Right hindlimb (tissue), 1 donor: ENCODE measurements at places on chromosomes 12 and 14.

GRCh38 chr14:101891471-101891870 is 72.9 kb upstream of the DYNC1H1 start:
- no peak for DNase-seq

- no peak for DNase-seq
Measured at GRCh38 chr12:94599189-94599588, 51.2 kb downstream of the TMCC3 start.

DNA sequence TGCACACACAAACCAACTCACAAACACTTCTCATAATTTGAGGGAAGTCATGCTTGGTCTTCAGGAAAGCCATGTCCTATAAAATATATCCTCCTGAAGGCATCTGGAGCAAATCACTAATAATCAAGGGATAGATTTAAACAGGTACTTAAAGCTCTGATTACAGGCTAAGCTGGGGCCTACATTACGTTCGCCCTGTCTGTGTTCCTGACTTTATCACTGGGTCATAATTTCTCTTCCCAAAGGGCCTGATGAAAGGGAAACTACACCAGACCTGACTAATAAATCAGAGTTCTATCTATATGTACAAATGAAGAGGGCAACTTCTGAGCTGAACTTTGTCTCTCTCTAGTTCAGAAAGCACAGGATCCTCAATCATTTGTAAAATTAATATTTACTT is 43.9 kb upstream of the RASSF8 start:
- no peak for DNase-seq

DNA sequence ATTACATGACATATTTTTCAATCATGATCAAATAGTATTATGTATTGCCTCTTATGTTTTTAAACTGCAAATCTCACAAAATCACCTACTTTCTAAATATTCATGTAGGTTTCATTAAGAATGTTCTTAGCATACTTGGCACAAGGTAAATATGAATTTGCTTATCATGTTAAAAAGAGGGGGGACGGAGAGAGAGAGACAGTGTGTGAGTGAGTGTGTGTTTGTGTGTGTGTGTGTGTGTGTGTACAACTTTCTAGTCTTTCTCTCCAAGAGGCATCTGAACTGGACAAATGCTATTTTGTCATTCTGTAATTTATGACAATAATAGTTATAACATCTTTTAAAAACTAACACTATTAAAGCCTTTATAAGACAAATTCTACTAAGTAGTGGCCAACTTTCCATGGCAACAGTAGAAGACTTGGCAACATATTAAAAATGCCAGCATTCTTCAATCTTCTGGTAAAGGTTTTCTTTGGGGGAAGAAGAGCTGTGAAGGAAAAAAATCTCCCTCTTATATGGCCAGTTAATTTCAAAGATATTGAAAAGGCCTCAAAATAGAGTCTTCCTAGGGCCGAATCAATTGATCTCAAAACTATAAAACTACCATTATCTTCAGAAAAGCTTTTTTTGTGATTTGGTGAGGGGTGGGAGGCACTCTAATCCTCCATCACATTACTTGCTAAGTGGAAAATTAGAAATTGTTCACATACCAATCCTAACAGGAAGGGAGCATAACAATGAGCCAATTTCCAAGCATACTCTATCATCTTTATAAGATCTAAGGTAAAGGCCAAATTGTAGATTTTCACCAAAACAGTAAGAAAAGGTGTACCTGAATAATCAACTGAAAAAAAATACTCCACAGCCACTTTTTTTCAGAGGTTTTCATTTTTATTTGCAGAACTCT is 28.2 kb downstream of the CDK17 start:
- no peak for DNase-seq

GRCh38 chr12:110254971-110255540 is 26.0 kb upstream of the ATP2A2 start:
- no peak for DNase-seq

- no peak for DNase-seq
Measured at GRCh38 chr14:91269076-91269991, 24.8 kb upstream of the GPR68 start.

GRCh38 chr12:132030367-132031038 is 80.8 kb downstream of the EP400 start:
- DNase-seq, result no peak

- no peak for DNase-seq
Measured at GRCh38 chr12:5371631-5372030, 60.3 kb upstream of the NTF3 start.

- DNase-seq, result no peak
Measured at GRCh38 chr14:65137648-65138307, 35.5 kb upstream of the MAX start.

- DNase-seq, result no peak
Measured at GRCh38 chr12:52323416-52324152, 2.4 kb upstream of the KRT83 start.

- no peak for DNase-seq
Measured at GRCh38 chr12:69091442-69092017, 147.8 kb upstream of the CPSF6 start.

GRCh38 chr12:50401500-50402081 is 906 bp downstream of the LARP4 start:
- no peak for DNase-seq

- no peak for DNase-seq
Measured at GRCh38 chr12:106213662-106214061, 34.2 kb downstream of the CKAP4 start.

GRCh38 chr14:102906616-102907302 is 15.7 kb upstream of the AMN start:
- DNase-seq, result no peak

DNA sequence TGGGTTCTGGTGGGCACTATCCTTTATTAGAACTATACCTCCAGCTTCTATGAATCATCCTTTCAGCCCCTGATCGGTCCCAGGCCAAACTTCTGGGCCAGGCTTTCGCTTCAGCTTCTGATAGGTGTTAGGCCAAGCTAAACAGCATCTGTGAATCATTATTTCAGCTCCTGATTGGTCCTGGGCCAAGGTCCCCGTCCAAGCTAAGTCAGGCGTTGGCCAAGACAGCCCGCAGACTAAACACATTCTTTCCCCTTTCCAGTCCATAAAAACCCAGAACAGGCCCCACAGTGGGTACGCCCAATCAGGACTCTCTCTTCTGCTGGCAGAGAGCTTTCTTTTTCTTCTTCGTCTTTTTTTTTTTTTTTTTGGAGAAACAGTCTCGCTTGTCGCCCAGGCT is 1808.9 kb upstream of the SEL1L start:
- peak; percentile 37 for DNase-seq

DNA sequence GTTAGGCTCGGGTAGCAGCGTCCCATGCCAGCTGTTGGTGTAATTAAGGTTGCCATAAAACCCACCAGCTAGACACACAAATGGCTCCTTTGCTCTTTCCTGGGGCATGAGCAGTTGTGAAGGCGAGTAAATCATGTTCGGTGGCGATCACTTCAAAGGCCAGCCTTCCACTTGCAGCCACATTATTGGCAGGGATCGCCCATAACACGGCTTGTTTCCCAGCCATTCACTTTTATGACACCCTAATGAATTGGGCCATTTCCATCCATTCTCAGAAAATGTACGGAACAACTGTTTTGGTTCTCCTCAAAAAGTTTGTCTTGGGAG is 63.4 kb downstream of the BEGAIN start:
- DNase-seq, result peak; percentile 20

DNA sequence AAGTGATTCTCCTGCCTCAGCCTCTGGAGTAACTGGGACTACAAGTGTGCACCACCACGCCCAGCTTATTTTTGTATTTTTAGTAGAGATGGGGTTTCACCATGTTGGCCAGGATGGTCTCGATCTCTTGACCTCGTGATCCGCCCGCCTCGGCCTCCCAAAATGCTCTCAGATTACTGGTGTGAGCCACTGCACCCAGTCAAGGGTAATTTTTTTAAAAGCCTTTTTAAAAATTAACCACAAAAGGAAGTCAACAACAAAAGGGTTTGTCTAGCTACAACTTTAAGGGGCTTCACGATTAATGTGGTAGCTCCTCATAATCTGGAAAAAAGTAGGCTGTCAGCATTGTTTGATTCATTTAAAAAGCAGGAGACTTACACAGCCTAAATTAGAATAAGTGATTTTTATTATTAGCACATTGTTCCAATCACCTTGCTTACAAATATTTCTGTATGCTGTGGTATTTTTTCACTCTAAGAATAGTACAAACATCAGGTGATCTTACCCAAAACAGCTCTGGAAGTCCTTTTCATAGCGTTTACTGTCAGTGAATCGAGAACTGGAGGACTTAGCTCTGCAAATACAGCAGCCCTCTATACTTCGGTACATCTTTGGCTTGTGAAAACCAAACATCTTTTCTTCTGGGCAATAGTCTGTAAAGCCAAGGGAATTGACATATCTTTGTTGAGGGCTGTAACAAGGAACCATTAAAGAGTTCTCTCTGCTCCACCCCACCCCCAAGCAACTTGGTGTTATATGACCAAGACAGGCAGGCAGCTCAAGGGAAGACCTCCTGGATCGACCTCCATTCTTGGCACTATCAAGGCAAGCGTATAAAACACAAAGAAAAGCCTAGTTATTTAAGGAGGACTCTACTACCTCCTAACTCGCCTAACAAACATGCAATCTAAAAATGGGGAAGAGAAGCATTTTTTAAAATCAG is 28.1 kb downstream of the SINHCAF start:
- no peak for DNase-seq

GRCh38 chr12:102010265-102010994 is 51.4 kb downstream of the WASHC3 start:
- DNase-seq, result no peak

GRCh38 chr12:3680919-3681594 is 71.9 kb downstream of the CRACR2A start:
- no peak for DNase-seq

DNA sequence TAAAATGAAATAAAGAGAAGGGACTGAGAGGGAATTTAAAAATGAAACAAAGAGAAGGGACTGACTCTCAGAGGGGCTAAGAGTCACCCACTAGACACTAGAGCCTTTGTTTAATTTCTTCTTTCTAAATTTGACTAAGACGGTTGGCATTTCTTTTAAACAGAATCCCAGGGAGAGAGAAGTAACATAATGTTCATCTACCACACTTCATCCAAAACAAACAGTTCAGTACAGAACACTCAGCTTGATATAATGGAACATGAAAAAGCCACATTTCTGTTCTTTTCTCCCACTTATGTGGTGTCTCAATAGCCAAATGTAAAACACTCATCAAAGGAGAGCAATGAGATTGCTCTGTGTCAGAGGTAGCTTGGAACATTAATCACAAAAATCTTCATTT is 10.1 kb upstream of the NT5DC3 start:
- no peak for DNase-seq

DNA sequence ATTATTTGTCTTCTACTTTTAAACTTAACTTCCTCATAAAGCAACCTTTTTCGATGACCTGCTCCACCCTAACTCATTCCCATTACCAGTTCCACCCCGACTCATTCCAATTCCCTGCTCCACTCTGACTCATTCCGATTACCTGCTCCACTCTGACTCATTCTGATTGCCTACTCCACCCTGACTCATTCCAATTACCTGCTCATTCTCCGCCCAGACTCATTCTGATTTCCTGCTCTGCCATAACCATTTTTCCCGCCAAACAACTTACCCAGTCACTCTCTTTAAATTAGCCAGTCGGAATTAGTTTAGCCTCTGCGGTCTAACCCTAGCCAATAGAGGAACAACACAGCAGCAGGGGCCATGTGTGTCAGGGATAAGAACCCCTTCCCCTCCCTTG is 249.1 kb downstream of the DPY19L2 start:
- DNase-seq, result no peak

- DNase-seq, result no peak
Measured at GRCh38 chr14:65255583-65256461, 153.5 kb upstream of the MAX start.

- no peak for DNase-seq
Measured at GRCh38 chr12:45681465-45681864, 48.0 kb upstream of the ARID2 start.

DNA sequence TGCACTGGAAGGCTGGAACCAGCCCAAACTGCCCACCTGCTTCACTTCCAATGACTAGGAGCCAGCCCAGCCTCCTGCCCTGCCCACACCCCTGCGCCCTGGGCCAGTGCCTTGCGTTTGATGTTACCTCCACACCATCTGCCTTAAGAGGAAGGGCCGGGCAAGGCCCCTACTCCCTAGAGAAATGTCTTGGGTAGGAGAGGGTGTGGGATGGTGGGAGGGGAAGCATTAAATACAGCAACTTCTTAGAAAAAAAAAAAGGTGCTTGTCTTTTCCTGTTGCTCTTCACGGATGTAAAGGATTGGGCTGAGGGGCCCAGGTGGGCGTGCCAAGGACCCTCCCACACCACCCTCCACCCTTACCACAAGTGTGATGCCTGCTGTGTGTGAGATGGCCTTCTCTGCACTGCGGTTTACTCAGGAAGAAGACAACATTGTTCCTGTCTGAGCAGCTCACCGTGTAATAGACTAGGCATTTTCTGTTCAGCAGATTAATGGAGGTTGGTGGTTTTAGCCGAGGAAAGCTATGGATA is 99.9 kb downstream of the NINJ2 start:
- DNase-seq, result no peak

GRCh38 chr14:81831128-81831820 is 297.6 kb upstream of the SEL1L start:
- DNase-seq, result peak; percentile 74

DNA sequence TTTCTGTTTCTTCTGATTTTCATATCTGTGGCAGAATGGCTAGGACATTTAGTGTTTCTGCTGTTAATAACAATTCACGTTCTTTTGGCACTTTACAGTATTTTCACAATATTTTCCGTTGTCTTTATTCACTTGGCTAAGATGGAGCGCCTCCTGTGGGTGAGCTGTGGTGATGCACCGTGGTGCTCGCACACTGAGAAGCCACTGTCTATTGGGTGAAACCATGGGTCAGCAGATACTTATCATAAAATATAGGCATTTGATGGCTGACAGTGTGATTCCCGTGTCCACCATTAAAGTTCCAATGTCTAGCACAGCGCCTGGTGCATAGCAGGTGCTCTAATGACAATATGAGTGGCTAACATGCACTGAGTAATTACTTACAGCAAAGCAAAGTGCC is 141.8 kb downstream of the VRK1 start:
- no peak for DNase-seq

DNA sequence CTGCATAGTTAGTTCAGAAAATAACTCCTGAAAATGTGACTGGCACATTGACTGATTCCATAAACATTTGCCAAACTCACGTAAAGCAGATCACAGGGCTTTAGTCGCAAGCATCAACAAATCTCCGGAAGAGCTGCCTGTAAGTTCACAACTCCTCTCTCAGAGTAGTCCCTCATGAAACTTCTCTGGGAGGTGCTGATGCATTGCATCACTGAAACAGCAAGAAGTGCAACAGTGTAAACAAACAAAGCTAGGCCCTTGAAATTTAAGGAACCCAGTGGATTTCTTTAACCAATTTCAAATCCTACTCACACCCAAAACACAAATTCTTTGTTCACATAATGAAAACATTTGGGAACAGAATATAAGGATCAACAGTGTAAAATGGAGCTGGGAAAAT is 1691.7 kb upstream of the FLRT2 start:
- DNase-seq, result no peak

DNA sequence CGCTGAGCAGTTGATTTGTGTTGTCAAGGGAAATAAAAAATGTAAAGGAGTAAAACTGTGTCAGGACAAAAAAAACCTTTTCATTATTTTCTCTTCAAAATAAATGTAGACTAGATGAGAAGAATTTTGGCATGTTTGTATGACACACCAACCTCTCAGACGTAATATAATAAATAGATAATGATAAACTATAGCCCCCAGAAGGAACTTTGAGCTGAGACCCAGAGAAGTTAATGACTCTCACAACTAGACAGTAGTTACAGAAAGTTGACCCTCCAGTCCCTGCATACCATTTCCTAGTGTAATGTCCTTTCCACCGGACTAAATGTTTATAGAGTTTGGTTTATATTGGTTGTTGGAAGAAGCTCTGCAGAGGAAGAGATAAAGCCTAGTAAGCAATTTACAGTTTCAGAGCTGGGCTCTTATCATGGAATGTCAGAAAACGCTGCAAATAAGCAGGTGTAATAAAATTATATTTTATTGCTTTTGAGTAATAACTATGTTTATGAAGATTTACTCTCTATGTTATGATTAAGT is 97.3 kb downstream of the TRHDE start:
- DNase-seq, result no peak
